Activated CD4-positive, alpha-beta T cell treated with anti-CD3 and anti-CD28 coated beads for 24 hours (primary cell): ENCODE measurements at places on chromosomes 5 and 9.

DNA sequence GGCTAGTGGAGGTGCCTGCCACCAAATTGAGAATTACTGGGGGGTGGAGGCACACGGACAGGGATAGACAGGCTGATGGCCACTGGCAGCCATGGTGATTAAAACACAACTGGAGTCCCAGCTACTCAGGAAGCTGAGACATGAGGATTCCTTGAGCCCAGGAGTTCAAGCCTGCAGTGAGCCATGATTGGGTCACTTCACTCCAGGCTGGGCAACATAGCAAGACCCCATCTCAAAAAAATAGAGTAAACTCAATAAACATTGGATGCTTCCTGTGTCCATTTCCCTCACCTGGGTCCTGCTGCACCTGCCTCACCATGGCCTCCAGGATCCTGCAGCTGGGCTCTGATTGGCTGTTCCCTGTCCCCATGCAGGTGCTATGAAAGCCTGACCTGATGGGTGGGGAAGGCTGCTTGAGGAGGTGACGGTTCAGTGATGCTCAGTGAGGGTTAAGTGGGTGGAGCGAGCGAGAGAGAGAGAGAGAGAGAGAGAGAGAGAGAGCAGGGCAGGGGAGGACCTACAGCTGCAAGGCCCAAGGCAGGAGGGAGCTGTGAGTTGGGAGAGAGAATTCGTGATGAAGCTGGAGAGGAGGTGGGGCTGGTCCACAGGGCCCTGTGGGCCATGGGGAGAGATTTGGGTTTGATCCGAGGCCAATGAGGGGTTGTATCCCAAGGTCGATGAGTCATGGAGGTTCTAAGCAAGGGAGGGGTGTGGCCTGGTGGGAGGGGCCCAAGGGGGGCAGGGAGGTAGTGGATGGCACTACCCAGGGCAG, 36.7 kb upstream of the FUBP3 start:
- DNase-seq = no peak

DNA sequence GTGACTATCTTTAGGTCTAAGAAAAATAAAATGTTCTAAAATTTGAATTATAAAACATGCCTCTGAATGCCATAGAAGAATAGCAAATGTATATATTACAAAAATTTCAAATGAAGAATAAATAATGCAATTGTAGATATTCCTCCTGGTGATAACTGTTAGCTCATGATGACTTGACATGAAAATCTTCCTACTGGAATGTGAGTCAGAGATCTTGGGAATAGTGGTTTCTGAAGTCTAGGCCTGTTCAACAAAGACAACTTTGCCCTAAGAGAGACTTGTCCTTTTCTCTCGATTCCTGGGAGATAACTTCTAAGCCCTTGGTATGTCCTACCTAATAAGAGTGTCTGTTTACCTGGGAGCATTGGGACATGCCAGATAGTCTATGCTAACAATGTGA, 746.3 kb upstream of the RIOK2 start:
- no peak for DNase-seq

DNA sequence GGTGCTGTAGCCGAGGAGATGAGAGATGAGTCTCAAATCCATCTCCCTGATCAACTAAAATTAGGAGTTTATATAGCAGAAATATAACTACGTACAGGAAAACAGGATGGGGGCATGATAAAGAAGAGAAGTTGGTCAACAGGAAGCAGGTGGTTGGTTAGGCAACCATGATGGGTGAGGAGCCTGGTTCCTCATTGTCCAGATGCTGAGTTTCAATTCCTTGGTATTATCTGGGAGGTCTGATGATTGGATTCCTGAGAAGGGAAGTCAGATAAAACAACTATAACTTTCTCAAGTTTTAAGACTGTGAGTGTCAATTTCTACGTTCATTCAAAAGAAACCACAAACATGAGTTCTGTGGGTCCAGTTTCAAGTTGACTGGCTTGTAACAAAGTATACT, 323.9 kb downstream of the MTRR start:
- no peak for DNase-seq

DNA sequence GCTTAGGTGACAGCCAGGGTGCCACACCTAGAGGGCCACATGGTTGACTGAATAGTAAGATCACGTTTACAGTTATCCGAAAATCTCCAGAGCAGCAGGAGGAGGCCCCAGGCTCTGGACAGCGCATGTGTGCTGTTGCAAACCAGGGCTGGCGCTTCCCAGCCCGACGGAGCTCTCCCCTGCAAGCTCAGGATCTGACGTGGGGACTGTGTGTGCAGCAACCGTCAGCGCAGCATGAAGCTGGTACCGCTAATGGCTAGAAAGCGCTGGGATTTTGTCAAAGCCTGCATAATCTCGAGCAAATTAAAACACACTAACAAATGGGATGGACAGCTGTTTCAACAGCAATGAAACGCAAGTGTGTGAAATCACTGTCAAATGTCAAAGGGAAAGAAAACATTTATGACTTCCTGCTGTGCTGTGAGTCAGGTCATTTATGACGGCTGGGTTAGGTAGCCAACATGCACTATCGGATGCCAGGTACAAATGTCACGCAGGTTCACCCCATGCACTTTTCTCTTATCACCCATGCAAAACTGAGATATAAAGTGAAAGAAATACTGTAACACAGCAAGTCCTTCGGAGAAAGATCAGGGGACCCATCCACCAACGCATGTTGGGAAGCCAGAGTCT, 7.5 kb downstream of the SURF4 start:
- no peak for DNase-seq

DNA sequence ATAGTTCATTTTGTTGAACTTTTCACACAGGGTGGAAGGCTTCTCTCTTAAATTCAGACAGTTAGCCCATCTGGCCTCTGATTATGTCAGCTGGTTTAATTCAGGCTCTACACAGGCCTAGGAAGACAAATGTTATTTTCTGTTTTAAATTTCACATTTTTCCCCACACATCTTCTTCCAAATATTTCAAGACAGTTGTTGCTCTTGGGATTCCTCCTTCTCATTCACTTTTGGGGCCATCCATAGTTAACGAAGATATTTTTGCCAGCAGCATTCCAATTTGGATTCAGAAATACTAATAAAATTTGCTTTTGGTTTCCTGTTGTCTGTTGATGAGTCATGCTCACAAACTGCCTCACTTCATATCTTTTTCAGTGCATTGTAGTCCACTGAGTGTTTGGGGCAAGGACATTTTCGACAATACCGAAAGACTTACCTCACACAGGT, 475.4 kb downstream of the DMAC1 start:
- no peak for DNase-seq

DNA sequence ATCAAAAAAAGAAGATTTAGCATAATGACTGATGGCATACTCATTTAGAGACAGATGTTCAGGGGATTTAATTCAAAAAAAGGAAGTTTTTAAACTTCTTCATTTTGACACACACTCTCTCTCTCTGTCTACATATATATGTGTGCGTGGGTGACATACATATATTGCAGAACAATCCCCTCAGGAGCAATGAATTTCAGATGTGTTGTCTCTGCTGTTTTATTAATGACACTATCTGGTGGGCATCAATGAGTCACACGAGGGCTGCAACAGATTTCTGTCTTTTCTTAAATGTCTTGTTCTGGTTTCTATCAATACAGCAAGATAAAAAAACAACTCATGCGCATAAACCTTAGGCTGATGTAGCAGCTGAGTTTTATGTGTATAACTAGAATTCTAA, 123.5 kb upstream of the SLCO6A1 start:
- no peak for DNase-seq

GRCh38 chr9:130237076-130237475, 28.5 kb upstream of the HMCN2 start:
- no peak for DNase-seq

DNA sequence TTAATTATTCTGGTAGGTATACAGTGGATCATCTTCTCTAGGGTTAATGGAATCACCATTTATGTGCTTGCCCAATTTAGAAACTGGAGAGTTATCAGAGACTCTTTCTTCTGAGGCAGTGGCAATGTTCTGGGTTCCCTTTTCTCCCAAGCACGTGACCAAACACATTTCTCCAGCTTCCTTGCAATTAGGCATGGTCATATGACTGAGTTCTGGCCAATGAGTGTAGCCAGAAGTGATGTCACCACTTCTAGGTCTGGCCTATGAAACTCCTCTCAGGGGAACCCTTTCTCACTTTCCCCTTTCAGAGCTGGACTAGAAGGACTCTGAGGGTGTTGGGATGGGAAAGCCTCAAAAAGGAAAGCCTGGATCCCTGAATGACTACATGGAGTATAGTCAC, 172.0 kb downstream of the NSG2 start:
- no peak for DNase-seq

DNA sequence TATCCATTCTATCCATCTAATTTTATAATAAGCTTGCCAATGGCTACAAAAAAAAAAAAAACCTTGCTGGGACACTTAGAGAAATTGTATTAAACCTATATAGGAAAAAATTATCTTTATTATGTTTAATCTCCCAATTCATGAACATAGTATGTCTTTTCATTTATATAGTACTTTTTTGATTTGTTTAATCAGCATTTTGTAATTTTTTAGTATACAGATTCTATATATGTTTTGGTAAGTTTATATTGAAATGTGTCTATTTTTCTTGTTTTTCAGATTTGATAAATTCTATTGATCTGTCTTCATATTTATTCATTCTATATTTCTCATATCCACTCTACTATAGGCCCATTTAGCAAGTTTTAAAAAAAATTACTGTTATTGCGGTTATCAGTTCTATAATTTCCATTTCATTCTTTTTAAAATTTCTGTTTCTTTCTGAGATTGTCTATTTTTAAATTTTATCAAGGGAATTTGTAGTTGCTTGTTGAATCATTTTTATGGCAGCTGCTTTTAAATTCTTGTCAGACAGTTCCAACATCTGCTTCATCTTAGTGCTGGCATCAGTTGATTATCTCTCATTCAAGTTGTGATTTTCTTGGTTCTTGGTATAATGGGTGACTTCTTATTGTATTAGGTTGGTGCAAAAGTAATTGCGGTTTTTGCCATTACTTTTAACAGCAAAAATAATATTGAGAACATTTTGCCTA, 170.1 kb upstream of the S1PR3 start:
- no peak for DNase-seq

DNA sequence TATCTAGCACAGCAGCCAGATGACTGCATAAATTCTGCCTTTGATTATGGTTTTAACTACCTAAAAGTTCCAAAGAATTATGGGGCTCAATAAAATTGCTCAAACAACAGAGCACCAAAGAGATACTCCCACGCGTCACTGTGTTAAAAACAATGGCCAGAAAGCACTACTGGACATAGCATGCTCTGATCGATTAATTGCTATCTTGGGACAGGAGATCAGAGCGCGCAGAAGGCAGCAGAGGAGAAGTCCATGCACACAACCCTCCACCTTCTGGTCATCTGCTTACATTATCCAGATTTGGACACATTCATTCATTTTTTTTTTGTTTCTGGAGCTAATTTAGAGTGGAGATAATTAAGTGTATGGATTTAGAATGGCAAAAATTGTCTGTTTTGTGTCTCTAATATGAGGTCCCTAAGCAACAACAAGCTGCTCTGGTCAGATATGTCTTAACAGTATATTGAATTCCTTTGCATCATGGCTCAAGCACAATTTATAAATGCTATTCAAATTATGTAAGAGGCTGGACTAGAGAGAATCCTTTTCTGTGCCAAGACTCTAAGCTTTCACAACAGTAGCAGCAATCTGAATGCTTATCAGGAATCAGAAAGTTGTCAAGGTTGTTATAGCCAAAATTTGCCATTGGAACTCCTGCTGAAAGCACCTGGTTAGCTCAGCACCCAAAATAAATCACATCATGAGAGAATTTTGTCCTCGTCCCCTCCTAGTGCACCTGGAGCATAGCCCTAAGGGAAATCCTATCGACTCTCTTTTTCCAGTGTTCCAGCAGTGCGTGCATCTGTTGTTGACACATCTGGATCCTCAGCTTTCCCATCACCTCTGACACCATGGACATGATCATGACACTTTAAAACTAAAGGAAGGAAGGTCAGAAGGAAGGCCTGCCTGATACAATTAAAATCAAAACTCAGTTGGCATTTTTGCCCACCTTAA, 98.6 kb upstream of the HMHB1 start:
- DNase-seq = no peak

DNA sequence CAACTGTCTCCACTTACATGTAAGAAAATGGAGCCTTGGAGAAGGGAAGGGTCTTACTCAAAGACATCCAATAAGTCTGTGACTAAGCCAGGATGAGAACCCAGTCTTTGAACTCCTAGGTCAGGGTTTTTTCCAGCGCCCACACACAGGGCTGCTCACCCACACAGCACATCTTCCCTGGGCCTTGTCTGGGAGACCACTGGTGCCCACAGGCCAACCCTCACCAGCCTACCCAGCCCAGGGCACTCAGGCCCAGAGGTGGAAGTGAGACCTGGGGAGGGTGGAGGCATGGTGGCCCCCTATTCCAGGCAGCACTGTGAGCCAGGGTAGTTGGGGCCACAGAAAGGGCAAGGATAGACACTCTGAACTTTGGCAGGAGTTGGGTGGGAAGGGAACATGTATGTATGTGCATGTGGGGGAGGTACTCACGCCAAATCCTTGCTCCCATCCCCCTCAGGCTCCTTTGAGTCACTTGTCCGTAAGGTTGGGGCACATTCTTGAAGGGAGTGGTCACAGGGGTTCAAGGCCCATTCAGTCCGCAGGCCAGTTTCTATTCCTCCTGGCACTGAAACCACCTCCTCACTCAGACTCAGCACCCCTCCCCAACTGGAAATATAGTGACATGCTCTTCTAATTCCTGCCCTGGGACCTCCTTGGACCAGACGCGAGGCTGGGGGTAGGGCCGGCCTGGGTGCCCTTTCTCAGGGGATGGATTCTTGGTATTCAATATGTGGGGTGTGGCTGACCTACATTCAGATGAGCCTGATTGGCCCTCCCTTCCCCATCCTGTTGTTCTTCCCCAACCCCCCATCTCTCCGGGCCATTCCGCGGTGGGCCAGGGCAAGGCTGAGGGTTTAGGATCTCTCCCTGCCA, 2.9 kb upstream of the SLC4A9 start:
- DNase-seq = no peak

DNA sequence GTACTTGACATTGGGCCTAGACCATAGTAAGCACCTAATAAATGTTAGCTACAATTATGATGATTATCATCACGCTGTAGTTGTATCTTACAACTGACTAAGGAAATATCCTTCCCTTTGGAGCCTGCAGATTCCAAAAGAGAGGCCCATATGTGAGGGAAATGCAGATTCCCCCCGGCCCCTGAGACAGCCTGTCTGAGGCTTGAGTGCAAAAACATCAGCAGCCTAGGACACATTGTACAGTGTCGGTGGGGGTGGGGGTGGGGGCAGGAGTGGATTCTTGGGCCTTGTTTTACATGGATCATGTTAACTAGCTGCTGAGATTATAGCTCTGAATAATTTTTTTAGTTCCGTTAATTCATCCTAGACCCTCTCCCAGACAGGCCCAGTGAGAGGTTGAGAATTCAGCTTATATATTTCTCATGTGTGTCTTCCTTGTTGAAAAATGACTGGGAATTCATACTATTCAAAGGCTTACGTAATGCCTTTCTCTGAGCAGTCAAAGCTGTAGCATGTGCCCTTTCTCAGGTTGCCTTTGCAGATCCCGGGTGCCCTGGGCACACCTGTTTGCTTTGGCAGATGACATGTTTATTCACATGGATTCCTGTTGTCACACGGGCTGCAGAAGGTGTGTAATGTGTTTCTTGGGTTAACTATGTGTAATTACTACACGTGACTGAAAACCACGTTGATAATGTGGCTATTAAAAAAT, 262.8 kb downstream of the NR3C1 start:
- no peak for DNase-seq

- no peak for DNase-seq
These were observed 38.0 kb downstream of the VCAN start for GRCh38 chr5:83509540-83509939.

GRCh38 chr5:56102889-56103288, 108.1 kb upstream of the IL6ST start:
- no peak for DNase-seq

- no peak for DNase-seq
These were observed 38.0 kb downstream of the ABITRAM start for GRCh38 chr9:108972186-108972585.

GRCh38 chr9:69078581-69078980, 43.0 kb downstream of the FXN start:
- DNase-seq = no peak
